ENCODE measurements at places on chromosomes 2 and 18. TPM values are rescaled to one million over a fixed set of nuclear protein-coding genes. Genes with fewer than 3 reads are reported as not detected.
A peak's percentile ranks its signal among the peaks of the same experiment; 100 is the strongest.

DNA sequence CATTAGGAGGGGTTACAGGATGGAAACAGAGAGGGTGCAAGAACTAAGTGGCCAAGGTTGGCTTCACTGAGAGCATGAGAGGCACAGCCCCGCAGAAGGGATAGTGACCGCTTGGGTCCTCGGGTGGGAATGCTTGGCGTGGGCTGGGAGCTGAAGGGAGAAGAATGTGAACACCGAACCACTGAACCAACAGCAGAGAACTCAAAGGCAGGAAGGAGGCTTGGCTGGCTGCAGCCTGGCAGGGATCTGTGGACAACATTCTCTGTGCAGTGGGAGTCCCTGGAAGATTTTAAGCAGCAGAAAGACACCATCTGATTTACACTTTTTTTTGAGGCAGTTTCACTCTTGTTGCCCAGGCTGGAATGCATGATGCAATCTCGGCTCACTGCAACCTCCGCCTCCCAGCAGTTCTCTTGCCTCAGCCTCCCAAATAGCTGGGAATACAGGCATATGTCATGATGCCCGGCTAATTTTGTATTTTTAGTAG, 33.9 kb downstream of the SOWAHC start:
- H3K4me1 ChIP-seq, result peaks cover 29% of the 10 kb centered on the region
- no peak overlapping the region for H3K4me3 ChIP-seq
- H3K27ac ChIP-seq, result no peak overlapping the region
- no peak for DNase-seq
- H3K27me3 ChIP-seq, result no peaks in the 10 kb centered on the region

- no peak overlapping the region for H3K4me3 ChIP-seq
- no peak overlapping the region for H3K27ac ChIP-seq
- no peaks in the 10 kb centered on the region for H3K4me1 ChIP-seq
- no peak for DNase-seq
- H3K27me3 ChIP-seq, result no peaks in the 10 kb centered on the region
These were observed 19.3 kb downstream of the STK36 start for GRCh38 chr2:218691234-218691633.

DNA sequence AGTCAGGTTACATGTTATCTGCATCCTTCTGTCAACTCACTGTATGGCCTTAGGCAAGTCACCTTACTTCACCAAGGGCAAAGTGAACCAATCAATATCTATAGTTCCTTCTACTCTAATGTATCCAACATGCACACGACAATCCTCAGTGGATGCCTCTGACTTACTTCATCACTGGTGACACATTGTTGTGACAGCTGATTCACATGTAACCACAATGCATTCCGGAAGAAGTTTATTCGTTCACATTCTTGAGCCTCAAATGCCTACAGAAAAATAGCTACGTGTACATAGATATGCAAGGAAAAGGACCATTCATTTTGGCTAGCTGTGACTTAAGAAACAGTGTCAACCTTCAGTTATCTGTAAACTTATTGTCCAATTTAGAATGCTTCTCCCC, 26.3 kb upstream of the EPG5 start:
- DNase-seq, result no peak
- no peak overlapping the region for H3K4me3 ChIP-seq
- H3K36me3 ChIP-seq, result no peaks in the 10 kb centered on the region
- H3K27ac ChIP-seq, result no peak overlapping the region
- H3K27me3 ChIP-seq, result no peaks in the 10 kb centered on the region

LRATD1 gene
- polyA plus RNA-seq, result 44.4 TPM

NCKAP5 gene
- polyA plus RNA-seq, result 1.8 TPM

- peak; percentile 64 for DNase-seq
- H3K27ac ChIP-seq, result peak overlapping the region; percentile 93
- H3K4me1 ChIP-seq, result peaks cover 36% of the 10 kb centered on the region
These were observed 45.8 kb downstream of the MBP start for GRCh38 chr18:77086656-77087392.

DNA sequence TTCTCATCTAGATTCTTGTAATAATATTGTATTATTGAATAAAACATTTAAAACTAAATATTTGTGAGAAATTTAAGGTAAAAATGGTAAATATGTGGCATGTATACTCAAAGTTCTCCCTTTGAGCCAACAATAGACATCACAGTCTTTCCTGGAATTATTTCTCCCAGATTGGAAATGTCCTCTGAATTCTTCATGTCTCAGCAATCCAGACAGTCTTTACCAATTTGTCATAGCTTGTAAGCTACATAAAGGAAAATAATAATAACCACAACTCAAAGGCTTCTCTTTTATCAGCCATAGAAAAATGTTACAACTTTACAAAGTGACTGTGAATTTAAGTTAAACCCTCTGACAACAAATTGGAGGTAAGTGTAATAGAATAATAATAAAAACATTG, 784.9 kb downstream of the EPHA4 start:
- no peak overlapping the region for H3K27ac ChIP-seq
- no peaks in the 10 kb centered on the region for H3K4me1 ChIP-seq
- H3K27me3 ChIP-seq, result no peaks in the 10 kb centered on the region
- no peak overlapping the region for H3K4me3 ChIP-seq
- H3K36me3 ChIP-seq, result no peaks in the 10 kb centered on the region

GRCh38 chr2:167334146-167334742, 446.0 kb downstream of the XIRP2 start:
- no peaks in the 10 kb centered on the region for H3K36me3 ChIP-seq
- H3K27ac ChIP-seq, result no peak overlapping the region
- no peak for DNase-seq
- no peak overlapping the region for H3K4me3 ChIP-seq

Measured in hepatocyte (in vitro differentiated cells).